ENCODE measurements at places on chromosomes 12 and 14.
A peak's percentile ranks its signal among the peaks of the same experiment; 100 is the strongest.

DNA sequence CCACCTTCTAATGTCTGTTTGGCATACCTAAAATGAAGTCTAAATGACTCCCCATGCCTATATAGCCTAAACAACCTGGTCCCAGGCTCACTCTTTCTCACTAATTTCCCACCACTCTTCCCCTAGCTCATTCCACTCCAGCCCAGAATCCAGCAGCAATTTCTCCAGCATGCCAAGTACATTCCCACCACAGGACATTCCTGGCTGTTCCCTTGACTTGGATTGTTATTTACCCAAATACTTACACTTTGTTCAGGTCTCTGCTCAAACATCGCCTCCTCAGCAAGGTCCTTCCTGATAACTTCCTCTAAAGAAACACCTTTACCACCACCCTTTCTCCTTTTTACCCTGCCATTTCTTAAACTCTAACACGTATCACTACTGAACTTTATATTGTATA is 743.4 kb downstream of the RPS29 start:
- no peak for DNase-seq

GRCh38 chr12:13173012-13173932 is 23.3 kb upstream of the EMP1 start:
- no peak for DNase-seq

GRCh38 chr12:66960704-66961690 is 282.1 kb upstream of the GRIP1 start:
- DNase-seq, result no peak

DNA sequence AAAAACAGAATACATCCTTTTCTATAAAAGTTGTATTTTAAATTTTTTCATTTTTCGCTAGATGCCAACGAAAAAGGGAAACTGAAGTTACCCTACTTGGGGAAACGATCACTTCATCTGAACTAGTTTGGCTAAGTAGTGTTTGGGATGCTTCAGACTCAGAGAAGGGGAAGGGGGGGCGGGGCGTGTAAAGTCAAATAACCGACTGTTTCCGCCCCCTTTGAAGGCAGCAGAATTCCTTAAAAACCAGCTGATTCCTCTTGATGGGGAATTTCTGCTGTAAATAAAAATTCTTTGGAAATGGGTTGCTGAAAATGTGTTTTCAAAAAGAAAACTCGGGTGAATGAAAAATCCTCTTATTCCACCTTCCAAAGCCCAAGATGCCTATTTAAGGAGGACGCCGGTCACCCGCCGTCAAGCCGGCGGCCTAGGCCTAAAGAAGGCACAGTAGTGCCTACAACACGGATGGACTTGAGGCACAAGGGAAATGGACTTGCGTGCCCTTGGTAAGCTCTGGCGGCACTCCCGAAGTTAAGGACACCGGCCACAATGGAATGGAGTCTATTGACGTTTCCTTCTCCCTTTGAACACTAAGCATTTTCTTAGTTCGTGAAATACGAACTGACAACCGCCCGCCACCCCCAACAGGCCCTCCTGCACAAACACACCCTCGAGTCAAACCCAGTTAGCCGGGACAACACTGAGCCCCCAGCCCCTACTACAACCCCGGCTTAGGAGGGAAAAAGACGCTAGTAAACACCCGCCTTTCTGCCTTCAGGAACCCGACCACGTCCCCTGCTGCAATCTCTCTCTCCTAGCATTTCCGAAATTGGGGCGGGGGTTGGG is 1.9 kb downstream of the ATXN2 start:
- DNase-seq, result peak; percentile 4

DNA sequence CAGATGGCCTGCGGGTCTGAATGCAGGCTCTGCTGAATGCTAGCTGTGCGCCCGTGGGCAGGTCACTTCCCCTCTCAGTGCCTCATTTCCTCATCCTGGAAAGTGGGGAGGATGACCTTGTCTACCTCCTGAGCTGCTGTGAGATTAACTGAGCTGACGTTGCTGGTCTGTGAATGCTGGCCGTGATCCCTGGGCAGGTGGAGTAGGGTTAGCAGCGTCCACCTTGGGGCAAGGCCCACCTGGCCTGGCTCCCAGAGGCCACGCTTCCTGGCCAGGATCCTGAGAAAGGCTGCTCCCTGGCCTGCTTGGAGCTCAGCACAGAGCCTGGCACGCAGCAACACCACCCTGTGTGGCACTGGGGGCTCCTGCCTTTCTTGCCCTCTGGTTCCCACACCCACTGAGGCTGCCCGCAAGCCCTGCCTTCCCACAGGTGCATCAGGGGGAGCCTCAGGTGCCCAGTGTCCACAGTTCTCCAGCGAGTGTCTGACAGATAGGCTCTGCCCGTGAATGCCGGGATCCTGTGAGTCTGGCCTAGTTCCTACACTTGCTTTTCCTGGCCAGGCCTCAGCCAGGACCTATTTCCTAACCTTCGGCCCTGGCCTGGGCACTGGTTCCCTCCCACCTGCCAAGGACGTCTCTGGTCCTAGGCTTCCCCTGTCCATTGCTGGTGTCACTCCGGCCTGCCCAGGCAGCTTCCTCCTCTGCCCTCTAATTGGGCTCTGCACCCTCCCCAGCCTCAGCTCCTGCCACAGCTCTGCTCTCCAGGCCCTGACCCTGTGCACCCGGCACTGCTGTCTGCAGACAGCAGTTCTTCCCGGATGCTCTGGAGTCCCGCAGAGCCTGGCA is 37.2 kb upstream of the TDRD9 start:
- no peak for DNase-seq

DNA sequence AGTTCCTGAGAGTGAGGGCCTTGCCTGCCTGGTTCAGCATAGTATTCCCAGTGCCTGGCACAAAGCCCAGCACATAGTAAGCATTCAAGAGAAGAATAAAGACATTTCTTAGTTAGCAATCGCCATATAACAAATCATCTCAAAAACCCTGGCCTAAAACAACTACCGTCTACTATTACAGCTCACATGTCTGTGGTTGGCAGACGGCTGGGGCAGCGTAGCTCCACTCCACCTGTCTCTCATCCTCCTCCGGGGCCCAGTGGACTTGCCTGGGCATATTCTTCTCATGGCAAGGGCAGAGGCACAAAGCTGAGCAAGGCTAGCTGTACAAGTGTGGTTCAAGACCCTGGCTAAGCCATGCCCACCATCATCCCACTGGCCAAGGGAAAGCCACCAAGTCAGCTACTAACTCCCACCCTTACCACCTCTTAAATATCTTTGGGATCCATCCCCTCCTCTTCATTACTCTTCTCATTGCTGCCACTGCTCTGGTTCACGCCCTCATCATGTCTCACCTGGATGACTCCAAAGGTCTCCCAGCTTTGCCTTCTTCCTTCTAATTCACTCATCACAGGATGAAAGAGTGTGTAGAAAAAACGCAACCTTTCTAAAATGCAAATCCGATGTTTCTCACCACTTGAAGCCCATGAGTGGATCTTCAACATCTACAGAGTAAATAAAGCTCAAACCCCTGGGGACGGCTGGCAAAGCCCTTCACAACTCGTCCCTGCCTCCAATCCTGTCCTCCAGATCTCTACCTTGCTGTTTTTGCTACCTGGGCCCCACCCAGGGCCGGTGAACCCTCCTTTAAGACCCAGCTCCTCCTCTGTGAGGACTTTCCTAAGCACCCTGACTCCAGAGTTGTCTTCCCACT is 10.4 kb downstream of the TMEM229B start:
- no peak for DNase-seq

DNA sequence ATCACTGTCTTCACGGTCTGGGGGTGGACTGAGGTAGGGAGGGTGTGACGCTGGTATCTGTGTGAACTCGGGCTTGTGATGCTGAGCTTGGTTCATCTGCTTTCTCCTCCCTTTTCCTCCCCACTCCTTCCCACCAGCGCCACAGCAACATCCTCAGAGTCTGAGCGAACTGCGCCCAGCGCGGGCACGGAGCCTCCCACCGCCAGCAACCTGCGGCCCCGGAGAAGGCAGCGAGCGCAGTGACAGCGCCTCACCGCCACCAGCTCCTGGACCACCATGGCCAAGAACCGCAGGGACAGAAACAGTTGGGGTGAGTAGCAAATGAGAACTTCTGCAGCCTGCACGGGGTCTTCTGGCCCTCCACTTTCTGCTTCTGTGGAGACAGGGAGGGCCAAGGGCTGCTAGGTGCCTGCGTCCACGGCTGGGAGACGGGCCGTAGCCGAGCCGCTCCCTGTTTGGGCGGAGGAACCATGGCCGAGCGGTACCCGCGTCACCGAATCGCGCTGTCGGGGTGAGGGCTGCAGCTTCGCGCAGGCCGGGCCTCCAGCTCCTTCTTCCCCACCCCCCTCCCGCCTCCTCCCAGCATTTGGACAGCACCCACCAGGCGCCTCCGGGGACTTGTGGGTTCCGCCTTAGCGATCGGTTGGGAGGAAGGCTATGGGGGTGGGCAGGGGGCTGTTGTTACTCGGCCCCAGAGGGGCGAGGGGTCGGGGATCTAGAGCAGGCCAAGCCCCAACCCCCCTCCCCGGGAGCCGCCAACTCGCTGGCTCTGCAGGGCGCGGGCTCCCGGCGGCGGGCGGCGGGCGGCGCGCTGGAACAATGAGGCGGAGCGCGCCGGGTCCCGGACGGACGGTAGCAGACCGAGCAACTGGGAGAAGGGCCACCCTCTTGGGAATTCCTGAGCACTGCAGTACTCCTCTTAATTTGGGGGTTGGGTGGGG is at the start of gene ATL1:
TSS of gene ATL1 (plus strand) at position 156 of the 941 bp plus-strand sequence. CDS start at position 277, 121 bp downstream.
- DNase-seq, result peak; percentile 13

GRCh38 chr12:58412461-58413060 is 471.2 kb downstream of the ATP23 start:
- no peak for DNase-seq

DNA sequence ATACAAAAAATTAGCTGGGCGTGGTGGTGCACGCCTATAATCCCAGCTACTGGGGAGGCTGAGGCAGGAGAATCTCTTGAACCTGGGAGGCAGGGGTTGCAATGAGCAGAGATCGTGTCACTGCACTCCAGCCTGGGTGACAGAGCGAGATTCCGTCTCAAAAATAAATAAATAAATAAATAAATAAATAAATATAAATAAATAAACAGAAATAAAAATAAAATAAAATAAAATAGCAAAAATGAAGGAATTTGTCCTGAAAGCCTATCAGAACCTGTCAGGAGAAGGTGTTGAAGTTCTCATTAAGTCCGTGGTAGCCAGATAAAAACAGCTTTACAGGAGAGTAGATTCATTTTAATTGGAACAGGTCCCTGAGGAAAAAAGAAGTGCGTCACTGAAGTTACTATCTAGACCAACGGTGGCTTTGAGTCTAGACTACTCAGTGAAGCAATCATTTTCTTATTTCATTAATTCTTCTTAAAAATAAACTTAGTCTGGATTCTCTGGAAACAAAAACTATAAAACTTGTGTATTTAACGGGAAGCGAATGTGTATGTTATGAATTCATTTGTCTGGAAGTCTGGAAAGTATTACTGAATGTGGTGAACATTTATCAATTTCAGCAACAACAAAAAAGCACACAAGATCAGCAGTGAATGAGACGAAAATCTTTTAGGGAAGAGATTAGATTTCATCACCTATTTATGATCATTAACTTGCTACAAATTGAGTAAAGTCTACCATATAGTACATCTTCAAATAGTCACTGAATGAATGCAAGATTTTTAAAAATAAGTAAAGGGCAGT is 248.5 kb upstream of the PDE3A start:
- no peak for DNase-seq

DNA sequence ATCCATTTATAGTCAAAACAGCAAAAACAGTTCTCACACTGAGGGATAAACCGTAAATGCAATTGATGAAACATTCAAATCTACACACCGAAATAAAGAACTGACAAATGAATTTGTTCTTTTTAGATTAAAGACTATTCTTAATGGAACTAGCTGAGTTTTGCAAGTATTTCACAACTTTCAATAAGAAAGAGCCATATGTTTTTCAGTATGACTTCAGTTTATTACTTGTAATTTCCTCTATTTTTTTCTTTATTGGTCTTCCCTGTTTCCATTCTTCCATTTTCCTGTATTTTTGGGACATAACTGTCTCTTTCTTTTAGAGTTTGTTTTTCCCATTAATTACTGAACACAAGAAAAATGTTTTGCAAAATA is 4.3 kb downstream of the BCAT1 start:
- no peak for DNase-seq

DNA sequence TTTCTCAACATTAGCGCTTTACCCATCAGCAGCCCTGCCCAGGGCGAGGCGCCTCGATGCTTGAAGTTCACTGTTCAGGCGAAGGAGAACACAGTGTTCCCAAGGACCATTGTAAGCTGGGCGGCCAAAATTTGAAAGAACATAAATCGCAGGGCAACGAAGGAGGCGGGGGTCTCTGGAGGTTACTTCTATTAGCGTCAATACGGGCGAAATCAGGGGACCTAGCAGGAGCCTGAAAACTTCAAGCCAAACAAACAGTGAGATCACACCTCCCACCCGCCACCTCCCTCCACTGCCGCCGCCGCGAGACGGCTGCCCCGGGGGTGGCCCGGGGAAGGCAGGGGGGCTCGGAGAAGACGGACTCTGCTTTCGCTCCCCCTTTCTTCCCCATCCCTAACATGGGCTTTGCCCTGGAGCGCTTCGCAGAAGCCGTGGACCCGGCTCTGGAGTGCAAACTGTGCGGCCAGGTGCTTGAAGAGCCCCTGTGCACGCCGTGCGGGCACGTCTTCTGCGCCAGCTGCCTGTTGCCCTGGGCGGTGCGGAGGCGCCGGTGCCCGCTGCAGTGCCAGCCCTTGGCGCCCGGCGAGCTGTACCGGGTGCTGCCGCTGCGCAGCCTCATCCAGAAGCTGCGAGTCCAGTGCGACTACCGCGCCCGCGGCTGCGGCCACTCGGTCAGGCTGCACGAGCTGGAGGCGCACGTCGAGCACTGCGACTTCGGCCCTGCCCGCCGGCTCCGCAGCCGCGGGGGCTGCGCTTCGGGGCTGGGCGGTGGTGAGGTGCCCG is at the start of gene PDZRN4:
TSS of gene PDZRN4 (plus strand) at position 263 of the 783 bp plus-strand sequence.
- DNase-seq, result no peak

- DNase-seq, result no peak
Observed at GRCh38 chr12:38175538-38175937, 141.0 kb upstream of the ALG10B start.

- DNase-seq, result no peak
Observed at GRCh38 chr14:99472937-99473336, 7.7 kb downstream of the SETD3 start.

DNA sequence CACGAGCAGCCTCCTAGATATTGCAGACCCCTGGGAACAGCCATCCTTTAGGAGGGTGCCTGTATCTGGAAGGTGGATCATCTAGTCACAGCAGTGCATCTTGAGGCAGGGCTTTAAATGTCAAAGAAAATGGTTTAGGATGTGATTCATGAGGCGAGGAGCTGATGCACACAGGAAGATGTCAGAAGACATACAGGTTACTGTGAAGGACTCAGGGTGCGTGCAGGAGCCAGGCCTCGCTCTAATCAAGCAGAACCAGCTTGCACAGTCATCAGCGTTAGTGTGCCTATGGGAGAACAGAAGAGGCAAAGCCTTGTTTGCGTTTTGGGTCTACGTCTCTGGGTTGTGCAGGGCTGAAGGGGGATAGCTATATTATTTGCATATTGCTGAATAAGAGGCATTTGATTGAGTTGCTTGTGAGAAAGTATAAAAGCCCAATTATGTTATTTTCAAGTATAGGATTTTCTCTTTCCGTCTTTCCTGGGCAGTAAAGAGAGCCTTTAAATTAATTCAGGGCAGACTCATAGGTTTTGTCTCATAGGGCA is 77.3 kb upstream of the RPH3A start:
- no peak for DNase-seq

DNA sequence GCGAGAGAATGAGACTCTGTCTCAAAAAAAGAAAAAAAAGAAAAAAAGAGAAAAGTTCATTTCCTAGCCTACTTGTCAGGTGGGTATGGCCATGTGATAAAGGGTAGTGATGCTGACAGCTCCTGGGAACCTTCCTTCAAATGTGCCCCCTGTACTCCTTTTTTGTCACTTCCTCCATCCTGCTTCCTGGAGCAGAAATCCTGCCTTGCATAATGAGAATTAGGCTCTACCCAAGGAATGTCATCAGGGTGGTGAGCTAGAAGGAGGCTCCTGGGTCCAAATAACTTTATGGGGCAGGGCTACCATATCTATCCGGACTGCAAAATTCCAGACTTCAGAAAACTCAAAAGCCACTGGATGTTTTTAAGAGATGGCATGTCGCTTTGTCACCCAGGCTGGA is 27.8 kb upstream of the FBXO34 start:
- no peak for DNase-seq

All from activated CD4-positive, alpha-beta T cell treated with anti-CD3 and anti-CD28 coated beads, Interleukin-2, amount 50 U/mL, for 4 hours (primary cell).